Stimulated activated CD8-positive, alpha-beta memory T cell treated with anti-CD3 and anti-CD28 coated beads, Interleukin-15, amount 100 ng/mL, for 48 hours (primary cell): ENCODE measurements at places on chromosomes 6 and 20.

GRCh38 chr20:12173347-12174012 is 255.8 kb downstream of the BTBD3 start:
- no peak for DNase-seq

DNA sequence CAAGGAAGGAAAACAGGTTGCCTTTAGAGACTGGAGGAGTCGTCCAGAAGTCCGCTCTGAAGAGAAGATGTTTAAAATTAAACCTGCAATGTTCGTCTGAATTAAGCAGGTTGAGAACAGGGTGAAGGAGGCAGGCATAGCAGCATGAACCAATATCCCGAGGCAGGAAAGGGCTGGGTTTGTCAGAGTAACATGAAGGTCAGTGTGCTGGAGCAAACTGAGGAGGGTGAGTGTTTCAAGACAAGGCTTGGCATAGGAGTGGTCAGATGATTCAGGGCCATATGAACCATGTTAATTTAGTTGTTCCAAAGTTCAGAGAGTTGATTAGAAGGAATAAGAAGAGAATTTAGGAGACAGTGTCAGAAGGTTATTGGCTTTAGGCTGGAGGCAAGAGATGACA is 93.3 kb downstream of the UTRN start:
- no peak for DNase-seq

- no peak for DNase-seq
Observed at GRCh38 chr6:113591896-113592827, 265.0 kb upstream of the MARCKS start.

DNA sequence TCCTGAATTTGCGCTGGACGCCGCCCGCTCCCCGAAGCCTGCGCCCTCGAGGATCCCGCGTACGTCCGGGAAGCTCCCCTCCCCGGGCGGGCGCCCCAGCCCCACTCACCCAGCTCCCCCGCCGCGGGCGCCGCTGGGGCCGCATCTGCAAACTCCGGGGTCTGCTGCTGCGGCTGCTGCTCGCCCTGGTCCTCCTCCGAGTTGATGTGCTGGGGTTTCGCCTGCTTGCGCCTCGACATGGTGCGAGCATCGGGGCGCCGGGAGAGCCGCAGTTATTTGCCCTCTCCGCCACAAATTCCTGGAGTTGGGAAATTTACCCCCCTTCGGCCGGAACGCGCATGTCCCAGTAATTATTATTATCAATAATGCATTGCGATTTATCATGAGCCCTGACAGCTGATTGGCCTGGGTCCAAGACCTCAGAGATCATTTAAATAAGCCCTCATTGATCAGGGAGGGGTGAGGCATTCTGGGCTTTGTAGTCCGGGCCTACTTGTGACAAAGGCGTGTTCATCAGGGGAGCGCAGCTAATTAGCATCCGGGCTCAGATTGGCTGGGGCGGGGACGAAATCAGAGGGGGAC is at the start of gene SALL4:
Gene SALL4, minus strand, starts transcription at position 352 of the 582 bp plus-strand sequence. Its CDS starts 113 bp downstream, at position 239.
- no peak for DNase-seq

DNA sequence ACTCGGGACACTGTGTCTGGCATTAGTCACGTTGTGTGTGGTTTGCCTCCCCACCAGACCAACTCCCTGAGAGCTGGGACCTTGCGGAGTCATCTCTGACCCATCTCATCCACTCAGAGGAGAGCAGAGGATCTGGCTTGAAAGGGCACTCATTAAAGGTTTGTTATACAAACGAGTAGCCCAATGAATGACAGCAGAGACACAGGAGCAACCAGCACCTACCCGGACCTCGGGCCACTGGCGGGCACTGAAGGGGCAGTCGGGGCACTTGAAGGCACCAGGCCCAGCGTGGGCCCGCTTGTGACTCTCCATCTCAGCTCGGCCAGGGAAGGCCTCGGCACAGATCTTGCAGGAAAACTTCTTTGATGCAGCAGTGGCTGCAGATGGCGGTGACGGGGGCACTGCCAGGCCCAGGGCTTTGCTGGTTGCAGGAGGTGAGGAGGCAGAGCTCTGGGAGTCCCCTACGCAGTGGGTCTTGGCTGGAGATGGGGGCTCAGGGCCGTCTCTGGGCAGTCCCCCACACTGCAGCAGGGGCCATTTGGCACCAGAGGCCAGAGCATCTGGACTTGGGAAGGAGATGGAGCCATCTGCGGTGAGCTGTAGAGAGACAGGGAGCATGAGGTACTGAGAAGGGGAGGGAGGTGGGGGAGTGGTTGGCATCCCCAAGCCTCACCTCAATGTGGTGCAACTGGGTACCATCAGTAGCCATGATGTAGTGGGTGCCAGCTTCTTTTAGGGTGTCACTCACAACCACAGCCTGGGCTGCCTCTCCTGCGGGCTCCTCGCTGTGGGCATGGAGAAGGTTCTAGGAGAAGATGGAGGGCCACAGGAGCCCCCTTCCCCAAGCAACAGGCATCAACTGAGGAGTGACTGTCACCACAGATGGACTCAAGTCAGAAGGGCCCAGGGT is 17.7 kb downstream of the PCIF1 start:
- DNase-seq: no peak

DNA sequence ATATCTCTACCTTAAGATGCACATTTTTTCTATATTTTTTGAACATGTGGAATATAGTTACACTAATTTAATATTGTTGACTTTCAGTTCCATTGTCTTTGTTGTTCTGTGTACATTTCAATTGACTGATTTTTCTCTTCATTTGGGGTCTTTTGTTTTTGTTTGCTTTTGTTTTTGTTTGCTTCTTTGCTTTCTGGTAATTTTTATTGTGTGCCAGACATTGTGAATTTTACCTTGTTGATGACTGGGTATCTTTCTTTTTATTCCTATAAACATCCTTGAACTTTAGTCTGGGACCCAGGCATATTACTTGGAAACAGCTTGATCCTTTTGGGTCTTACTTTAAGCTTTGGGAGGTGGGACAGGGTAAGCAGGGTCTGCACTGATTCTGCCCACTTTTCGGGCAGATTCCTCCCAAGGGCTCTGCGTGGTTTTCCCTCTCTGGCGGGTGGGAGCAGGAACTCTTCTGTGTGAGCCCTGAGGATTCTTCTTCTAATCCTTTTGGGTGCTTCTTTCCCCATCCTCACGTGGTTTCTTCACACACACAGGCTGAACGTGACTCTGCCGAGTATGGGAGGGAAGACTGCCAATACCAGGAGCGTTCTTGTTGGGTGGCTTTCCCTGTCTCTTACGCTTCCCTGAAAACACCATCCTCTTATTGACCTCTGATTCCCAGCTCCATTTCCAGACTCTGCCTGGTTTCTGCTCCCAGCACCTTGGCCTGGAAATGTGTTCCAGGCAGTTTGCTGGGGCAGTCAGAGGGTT is 200.5 kb downstream of the ARID1B start:
- DNase-seq: no peak

DNA sequence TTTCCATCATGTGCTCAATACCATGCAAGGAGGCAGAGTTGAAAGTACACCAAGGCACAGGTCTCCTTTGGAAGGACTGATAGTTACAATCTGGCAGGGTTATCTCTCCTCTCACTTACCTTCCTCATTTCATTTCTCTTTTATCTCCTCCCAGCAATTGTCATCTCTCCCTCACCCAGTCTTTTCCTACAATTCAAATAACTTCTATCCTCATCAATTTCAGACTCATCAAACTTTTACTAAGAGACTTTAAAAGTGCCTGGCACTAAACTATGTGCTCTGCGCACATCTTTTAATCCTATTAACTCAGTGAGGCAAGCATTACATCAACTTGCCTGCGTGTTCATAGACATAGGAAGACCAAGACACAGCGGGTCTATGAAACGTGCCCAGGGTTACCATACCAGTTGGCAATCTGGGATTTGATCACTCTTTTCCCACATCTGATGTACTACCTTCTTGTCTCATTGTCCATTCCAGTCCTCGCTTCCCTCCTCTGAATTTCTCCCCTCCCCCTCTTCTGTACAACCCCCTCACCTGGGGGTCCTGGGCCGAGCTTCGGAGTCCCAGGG is 1.2 kb downstream of the VARS1 start:
- no peak for DNase-seq

DNA sequence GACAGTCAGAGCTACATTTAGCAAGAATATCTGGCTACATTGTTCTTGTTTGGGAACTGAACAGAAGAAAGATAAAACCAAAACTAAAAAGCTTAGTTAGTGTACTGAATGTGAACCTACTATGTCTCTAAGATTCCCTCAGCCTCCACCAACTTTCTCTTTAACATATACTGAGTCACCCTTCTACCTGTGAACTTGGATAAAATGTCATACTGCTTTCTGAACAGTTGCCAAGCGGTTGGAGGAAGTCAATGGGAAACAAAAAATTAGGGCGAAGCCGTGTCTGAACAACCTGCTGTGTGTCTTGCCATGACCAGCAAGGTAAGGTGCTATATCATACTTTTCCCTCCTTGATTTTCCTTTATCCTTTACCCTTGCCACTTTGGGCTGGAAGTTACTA is 243.5 kb downstream of the BTBD9 start:
- DNase-seq: no peak

- DNase-seq: no peak
Observed at GRCh38 chr6:25640891-25641290, 11.1 kb upstream of the SCGN start.

GRCh38 chr6:168148231-168148849 is 69.3 kb upstream of the FRMD1 start:
- DNase-seq: no peak

- DNase-seq: no peak
Observed at GRCh38 chr20:47300071-47300470, 56.4 kb downstream of the ZMYND8 start.

GRCh38 chr6:114272582-114272981 is 70.2 kb downstream of the HS3ST5 start:
- DNase-seq: no peak

DNA sequence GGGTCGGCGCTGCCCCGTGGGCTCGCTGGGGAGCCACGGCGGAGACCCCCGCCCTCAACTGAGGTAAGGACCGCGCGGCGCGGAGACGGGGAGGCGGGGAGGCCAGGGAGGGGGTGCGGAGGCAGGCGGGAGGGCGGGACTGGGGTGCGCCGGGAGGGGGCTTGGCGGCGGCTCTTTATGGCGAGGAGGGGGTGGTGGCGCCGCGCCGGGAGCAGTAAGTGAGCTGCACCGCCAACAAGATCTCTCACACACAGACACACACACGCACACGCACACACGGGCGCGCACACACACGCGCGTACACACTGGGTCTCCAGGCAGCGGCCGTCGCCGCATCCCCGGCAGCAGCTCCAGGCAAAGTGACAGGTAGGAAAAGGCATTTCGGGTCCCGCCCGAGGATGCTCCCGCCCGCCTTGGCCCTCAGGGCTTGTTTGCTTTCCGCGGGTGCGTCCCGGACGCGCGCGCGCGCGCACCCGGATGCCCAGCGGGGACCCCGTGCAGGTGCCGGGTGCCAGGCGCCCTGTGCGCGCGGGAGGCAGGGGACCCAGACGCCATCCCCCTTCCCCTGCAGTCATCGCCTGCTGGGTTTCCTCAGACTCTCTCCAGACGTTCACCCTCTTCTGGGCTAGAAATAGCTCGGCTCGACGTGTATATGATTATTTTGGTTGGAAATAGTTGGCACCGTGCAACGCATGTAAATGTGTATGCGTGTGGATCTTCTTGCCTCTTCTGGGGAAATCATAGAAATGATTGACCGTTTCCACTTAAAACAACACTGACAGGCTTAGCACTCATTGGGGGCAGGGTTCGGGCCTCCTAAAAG is at the start of gene PLCB4:
Gene PLCB4, plus strand, starts transcription at position 247 of the 823 bp plus-strand sequence. CDS start 238,728 bp downstream, outside the sequence.
- DNase-seq: no peak

DNA sequence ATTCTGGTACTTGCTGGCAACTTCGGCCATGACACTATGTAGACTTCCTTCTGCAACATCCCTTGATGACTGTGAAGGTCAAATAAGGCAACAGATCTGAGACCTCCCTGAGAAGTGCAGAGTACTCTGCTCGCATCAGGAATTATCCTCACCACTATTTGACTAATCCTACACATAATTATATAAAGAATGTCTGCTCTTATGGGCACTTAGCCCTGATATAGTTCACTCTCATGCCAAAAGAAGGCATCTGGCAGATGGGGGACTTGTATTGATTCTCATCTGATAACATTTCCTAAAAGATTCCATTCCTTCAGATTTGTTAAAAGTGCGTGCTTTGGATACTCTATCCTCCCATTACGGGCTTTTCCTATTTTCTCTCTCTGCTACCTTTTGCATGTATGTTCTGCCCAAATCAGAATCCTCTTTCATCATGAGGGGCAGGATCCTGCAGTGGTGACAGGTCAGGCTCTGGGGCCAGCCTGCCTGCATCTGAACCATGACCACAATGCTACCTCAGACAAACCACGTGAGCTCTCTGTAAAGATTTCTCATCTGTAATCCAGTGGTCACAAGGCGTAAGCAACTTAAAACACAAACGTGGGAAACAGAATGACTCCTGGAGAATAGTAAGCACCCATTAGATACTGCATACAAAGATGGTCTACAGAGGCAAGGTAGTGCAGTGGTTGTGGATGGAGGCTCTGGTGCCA is 134.0 kb downstream of the GJA10 start:
- no peak for DNase-seq

DNA sequence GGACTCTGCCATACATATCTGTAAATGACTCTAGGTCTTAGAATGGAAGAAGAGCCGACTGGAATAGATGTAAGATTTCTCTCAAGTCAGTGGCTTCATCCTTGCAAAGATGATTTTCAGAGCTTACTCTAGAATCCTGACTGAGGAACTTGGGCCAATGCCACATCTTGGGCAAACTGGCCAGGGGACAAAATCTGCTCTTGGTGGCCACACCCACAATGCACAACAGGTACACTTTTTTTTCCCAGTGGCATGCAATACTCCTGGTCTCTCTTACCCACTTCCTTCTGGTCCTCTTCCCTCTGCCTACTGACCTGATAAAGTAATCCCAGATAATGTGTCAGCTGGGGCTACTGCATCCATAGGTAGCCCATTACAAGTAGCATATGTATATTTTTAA is 13.4 kb downstream of the CLIC5 start:
- no peak for DNase-seq

DNA sequence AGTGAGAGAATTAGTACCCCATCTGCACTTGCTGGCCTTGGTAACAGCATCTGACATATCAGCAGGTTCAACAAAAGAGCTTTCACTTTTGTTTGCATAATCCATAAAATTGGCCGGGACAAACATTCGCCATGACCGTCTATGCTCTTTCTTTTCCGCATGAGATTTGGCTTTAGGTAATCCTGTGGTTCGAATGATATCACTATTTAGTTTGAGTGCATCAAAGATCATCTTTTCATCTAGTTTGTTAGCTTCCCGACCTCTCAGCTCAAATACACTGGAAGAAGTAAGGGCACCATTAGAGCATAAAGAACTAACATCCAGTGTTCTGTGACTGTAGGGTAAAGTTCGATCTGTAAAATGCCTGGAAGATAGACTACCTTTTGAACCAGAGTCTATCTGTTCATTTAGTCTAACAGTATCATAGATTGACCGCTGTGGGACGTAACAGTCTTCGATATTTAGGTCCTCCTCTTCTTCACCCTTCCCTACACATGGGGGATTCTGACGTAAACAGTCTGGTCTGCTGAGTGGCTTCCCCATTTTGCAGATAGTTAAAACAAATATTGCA is 101.6 kb downstream of the DST start:
- no peak for DNase-seq

DNA sequence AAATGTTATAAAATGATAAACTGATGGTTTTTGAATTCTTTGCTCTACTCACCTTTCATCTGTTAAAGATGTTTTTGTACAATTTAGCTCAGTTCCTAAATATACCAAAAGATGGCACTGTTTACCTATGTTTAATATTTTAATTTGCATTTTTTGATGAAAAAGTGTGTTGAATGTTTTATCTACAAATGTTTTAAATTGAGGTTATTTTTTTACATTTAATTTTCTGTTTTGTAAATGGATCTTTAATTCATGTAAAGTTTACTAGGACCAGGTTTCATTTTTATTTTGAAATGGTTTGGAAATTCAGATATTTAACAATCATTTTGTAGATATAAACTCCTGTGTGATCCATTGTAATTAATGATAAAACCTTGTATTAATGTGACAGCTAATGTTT is 30.0 kb downstream of the CDKAL1 start:
- DNase-seq: no peak

- DNase-seq: no peak
Observed at GRCh38 chr20:38751360-38751976, 3.2 kb downstream of the ACTR5 start.
